ENCODE measurements at places on chromosomes 1 and 21. TPM values are rescaled to one million over a fixed set of nuclear protein-coding genes. Genes with fewer than 3 reads are reported as not detected.

Gene ESRRG
- total RNA-seq = 3.2 TPM

DNA sequence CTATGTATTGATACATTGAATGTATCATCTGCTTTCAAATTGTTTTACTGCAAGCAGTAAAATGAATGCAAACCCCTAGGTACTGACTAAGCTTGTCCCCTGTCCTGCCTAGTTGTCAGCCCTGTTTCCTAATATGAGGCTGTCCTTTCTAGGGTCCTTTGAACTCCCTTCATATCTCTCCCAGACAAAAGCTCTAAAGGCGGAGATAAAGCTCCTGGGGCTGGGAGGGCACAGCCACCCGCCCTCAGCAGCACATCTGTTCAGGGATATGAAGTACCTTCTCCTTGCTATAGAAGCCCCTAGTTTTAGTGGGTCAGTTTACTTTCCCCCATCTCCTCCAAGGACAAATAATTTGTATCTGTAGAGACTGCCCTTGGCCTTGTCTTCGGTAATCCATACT, 93.1 kb upstream of the ETS2 start:
- ATAC-seq = no peak

GRCh38 chr1:247297263-247298123, 34.2 kb downstream of the ZNF496 start:
- no peak for ATAC-seq

DNA sequence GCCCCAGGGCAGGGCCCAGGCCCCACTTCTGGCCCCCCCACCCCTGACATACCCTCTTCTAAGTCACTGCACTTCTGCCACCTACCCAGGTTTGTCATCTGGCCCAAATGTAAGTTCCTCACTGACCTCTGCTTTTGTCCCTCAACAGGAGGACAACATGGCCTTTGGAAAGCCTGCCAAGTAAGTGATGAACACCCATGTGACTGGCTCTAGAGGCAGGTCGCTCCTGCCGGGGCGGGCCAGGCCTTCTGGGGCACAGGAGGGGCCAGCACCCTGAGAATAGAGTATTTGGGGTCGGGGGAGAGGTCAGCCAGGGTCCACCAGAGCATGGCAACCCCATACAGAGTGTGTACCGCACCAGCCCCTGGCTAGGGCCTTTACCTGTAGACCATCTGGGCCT, 9.9 kb upstream of the SYTL1 start:
- no peak for ATAC-seq

- no peak for ATAC-seq
Measured at GRCh38 chr1:90396917-90397316, 320.2 kb downstream of the BARHL2 start.

DNA sequence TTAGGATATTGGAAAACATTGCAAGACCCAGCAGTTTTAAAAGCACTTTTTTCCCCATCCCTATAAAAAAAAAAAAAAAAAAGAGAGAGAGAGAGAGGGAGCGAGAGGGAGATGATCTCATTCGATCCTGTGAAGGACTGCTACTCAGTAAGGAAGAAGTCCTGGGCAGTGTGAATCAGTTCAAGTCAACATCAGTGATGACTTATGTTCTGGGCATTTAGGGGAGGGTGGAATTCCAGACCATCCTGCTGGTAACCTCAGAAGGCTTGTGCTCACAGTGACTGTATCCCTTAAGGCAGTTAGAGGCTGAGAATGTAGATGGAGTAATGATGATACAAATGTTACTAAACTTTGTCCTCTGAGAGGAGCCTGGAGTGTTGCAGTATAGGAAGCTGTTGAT, 151.4 kb downstream of the TGFB2 start:
- peak; percentile 68 for ATAC-seq

DNA sequence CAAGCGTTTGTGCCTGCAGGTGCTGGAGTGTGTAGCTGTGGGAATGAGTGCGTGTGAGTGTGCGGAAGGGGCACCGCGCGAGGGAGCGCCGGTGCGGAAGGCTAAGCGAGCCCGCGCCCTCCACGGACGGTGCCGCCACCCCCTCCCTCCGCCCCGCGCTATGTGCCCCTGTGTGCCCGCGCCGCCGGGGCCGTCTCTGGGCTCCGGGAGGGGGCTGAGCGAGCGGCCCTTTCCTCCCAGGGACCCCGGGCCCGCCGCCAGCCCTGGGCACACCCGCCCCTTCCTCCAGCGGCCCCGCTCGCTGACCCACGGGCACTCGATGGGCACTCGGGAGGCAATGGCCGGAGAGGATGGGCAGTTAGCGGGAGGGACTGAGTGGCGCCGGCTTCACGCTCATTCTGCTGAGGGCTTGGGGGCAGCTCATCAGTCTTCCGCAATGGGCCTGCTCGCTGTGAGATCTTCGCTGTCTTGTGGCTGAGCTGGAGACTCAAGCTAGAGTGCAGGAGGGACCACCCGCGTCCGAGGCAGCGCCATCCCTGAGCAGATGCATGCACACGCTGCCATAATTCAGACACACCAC, 8.6 kb upstream of the ADGRB2 start:
- no peak for ATAC-seq

DNA sequence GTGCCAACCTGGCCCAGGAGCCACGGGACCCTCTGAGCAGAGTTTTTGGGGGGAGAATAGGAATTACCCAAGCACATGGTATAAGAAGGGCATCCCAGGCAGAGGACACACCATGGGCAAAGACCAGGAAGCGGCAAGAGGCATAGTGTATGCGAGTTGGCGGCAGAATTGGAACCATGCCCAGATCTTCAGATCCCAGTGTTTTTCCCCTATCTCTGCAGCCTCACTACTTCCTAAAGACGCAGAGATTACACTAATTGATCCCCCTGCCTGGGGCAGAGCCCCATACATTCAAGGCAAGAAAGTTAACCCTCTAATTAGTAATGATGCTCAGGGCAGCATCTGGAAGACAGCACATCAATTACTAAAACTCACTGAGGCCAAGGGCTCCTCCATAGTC, 48.2 kb downstream of the SYT2 start:
- ATAC-seq = no peak
